ENCODE measurements at places on chromosomes 5 and 9. TPM values are rescaled to one million over a fixed set of nuclear protein-coding genes. Genes with fewer than 3 reads are reported as not detected.
A peak's percentile ranks its signal among the peaks of the same experiment; 100 is the strongest.

- no peak for DNase-seq
Measured at GRCh38 chr9:109857336-109857735, 77.3 kb downstream of the PALM2AKAP2 start.

GRCh38 chr9:128429513-128430086, 8.9 kb downstream of the CERCAM start:
- no peak for DNase-seq

DNA sequence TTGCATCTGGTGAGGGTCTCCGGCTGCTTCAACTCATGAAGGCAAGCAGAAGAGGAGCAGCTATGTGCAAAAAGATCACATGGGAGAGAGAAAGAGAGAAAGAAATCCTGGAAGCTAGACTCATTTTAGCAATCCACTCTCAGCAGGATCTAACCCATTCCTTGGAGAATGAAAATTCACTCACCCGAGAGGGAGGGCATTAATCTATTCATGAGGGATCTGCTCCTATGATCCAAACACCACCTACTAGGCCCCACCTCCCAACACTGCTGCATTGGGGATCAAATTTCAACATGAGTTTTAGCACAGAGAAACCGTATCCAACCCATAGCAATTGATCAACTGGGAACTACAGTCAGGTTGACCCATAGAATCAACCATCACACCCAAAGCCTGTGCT, 98.1 kb upstream of the SV2C start:
- DNase-seq: no peak

DNA sequence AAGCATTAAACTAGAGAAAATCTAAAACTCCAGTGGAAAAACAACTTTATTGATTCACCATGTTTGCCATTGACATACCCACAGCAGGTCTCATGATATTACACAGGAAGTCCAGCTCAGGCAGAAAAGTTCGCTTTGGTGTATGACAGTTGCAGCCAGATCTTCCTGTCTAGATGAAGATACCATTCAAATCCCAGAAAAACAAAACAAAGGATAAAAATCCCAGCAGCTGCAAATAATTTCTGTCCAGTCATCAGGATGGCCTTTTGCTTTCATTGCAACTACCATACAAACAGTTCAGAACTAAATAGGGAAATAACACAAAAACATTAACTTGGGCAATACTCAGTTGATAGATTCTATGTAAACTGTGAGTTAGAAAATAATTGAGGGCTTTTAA, 136.0 kb upstream of the NREP start:
- DNase-seq: no peak

DNA sequence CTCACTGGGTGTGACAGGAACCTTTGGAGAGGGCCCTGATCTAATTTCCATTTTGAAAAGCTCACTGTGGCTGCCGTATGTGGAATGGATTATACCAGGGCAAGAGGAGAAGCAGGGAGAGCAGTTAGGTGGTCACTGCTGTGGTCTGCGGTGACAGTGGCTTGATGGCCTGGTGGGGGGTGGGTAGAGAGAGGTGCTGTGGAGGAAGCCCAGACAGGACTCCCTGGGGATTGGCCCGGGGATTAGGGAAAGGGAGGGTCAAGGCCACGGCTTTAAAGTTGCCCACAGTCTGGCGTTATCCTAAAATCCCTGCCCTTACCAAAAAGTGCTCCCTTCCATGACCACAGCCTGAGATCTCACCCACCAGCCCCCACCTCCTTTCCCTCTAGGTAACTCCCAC, 4.7 kb downstream of the B4GALT7 start:
- no peak for DNase-seq

- peak; percentile 68 for DNase-seq
Measured at GRCh38 chr9:20640331-20641187, 18.3 kb upstream of the MLLT3 start.

DNA sequence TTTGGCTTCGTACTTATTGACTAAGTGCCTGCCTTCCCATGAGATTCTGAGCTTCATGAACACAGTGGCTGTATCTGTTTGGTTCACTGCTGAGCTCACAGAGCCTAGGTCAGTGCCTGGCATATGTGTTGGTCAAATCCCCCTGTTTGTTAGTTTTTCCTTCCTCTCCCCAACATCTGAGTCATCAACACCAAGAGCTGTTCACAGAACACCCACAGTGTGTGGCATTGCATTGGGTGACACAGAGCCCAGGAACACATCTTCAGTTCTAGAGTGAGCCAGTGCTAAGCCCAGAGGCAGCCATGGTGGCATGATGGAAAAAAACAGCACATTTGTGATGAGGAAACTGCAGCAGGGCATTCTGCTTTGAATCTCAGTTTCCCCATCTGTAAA, 294.6 kb downstream of the SEC61B start:
- DNase-seq: no peak

DNA sequence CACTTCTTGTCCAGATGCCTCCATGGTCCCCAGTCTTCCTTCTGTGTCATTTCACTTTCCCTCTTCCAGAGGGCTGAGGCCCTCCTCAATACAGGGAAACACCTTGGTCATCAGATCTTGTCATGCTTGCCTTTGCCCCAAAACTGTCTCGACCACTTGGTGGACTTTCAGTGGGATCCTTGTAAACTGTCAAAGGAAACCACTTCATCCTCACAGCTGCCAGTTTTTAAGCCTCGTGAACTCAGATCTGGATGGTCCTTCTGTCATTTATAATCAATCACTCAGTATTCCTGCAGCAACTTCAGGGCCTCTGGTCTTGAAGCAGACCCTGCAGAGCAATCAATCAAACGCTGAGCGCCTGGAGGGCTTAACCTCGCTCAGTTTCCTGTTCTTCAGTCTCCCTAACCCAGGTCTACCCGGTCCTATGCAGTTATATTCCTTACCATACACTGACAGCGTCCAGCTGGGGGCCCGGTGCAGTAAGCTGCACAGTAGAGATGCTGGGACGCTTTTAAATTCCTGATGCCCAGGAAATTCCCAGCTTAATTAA, 74.6 kb downstream of the GOLPH3 start:
- no peak for DNase-seq

DNA sequence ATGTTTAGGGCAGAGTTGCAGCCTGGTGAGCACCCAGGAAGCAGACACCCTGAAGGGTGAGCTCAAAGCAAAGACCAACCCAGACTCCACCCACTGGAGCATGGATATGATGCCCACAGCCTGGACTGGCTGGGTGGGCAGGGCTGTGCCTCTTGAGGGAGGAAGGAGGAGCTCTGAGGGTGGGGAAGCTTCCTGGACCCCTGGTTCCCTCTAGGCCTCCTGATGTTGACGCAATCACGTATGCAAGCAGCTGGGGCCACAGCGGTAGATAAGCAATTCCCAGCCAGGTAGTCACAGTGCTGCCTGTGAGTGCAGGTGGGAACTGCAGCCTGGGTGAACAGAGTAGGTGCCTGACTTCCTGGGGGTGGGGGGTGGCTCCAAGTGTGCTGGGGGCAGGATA, 271.5 kb downstream of the CDK5RAP2 start:
- no peak for DNase-seq

GRCh38 chr9:105846825-105847224, 152.5 kb downstream of the TMEM38B start:
- no peak for DNase-seq

DNA sequence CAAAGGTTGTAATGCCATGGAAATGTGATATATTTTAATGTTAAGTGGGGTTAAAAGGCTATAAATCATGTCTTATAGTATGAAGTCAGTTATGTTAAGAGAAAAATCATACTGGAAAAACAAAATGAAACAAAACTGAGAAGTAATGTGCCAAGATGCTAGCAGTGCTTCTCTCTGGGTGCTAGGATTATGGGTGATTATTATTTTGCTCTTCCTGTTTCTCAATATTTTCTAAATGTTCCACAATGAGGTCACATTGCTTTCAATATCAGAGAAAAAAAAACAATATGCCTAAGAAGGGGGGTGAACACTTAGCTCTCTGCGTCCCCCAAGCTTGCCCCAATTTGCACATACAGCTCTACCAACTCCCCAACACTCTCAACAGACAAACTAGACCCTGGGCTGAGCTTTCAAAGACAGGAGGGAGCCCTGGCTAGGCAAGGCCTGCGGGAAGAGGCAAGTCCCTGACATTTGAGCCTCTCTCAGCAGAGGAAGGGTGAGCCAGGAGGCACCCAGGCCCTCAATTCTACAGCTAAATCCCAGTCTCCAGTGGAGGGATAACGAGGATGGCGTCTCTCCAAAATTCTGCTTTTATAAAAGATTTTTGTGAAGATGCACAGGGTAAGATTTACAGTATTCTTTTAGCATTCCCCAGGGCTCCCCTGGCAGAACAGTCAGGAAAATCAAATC, 24.4 kb downstream of the WHRN start:
- no peak for DNase-seq

DNA sequence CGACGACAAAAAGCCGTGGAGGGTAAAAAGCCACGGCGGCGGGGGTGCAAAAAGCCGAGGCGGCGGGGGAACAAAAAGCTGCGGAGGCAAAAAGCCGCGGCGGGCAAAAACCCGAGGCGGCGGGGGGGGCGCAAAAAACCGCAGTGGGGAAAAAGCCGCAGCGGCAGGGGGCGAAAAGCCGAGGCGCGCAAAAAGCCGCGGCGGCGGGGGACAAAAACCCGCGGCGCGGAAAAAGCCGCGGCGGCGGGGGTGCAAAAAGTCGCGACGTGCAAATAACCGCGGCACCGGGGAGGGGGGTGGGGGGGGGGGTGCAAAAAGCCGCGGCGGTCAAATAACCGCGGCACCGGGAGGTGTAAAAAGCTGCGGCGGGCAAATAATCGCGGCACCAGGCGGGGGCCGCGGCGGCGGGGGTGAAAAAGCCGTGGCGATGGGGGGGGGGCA, 511.5 kb downstream of the FOXD4L5 start:
- DNase-seq: peak; percentile 18

DNA sequence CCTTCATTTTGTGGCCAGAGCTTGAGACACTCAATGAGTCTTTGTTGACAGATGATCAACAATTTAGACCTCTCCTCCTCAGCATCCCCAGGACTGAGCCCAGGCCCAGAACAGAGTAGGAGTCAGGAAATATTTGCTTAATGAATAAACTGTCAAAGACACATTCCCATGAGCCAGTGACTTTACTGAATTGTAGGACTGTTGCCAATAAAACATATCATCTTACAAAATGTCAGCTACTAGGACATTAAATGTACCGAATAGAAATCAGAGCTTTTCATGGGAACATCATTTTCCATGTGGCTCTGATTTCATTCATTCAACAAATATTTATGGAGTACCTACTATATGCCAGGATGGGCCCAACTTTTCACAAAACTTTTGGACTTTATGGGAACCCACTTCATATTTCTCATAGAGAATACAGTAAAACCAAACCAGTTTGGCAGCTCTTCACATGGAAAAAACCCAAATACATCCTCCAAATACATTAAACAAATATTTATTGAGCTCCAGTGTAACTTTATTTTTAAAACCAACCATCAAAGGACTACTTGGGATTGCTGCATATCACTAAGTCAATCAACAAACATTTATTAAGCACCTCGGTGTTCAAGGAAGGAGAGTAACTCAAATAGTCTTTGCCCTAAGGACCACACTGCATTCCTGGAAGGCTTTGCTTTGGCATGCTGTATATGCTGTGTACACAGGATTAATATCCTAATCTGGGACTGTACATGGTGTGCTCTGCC, 11.4 kb downstream of the VDAC1 start:
- no peak for DNase-seq

DNA sequence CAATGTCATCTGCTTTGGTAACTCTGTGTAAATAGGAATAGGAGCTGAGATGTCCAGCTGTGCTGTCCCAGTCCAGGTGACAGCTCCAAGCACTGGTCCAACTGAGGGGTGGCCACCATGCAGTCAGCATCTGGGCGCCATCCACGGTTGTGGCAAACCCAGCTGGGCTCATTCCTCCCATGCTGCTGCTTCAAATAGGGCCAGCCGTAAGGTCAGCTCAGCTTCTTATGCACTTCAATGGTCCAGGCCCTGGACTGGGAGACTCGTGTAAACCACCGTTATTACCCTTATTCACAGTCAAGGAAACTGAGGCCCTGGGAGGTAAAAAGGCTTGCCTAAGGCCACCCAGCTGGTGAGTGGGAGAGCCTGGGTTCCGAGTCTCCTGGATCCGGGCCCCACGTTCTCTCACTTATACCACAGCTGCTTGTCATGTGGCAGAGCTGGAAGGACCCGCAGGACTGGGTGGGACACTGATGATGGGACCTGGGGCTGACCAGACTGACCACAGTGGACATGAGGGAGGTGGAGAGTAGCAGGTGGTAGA, 38.7 kb upstream of the ANGPTL2 start:
- no peak for DNase-seq

DNA sequence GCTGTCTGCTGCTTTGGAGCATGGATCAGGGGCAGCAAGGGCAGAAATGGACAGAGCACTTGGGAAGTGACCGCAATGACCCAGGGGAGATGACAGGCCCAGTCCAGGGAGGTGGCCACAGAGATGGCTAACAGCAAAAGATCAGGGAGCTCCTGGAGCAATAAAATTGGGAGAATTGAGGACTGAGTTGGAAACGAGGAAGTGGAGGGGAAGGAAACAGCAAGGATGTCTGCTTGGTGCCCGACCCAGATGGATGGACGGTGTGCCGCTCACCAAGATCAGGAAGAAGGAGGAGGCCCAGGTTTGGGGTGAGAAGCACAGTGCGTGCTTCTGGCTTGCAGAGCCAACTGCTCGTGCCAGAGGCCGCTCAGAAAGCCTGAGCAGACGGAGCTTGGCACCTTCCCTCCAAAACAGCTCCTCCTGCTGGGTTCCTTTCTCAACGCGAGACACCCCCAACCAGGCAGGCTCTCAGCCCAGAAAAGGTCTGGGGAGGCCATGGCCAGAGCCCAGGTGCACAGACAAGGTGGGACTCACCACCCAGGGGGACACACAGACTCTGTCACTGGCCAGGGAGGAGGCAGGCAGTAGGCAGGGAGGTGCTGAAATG, 1.7 kb upstream of the SLC34A1 start:
- DNase-seq: no peak

GRCh38 chr5:152456815-152457443, 51.9 kb upstream of the NMUR2 start:
- no peak for DNase-seq

FSTL4 gene
- 0.32 TPM for total RNA-seq

FGF18 gene
- total RNA-seq: 0.35 TPM

MOB3B gene
- 39.6 TPM for total RNA-seq

BTNL3 gene
- 71.1 TPM for total RNA-seq

SPEF2 gene
- 3.3 TPM for total RNA-seq

PAPPA gene
- total RNA-seq: 1.2 TPM

MEGF10 gene
- total RNA-seq: 0.35 TPM

IL33 gene
- 16.4 TPM for total RNA-seq

WWC1 gene
- 33.3 TPM for total RNA-seq

IFNA1 gene
- total RNA-seq: not detected

RNF224 gene
- not detected for total RNA-seq

IL5 gene
- not detected for total RNA-seq

Measured in colonic mucosa (tissue), 4 donors.